ENCODE measurements at places on chromosomes 16 and 17.

DNA sequence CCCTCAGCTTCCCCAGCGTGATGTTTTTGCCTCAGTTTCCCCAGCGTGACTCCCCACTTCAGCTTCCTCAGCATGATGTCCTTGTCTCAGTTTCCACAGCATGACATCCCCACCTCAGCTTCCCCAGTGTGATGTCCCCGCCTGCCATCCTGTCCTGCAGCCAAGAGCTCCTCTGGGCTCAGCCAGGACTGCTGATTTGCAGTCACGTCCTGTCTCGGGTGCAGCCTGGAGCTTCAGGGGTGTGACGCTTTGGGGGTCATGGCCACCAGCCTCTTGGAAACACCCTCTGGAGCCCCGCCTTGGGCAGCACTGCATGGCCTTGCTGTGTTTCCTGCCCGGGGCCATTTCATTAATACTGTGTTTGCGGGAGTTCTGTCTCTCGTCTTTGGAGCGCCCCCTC is 16.5 kb upstream of the NUDT16L1 start:
- no peak for DNase-seq

GRCh38 chr17:14581186-14581830 is 280.4 kb downstream of the HS3ST3B1 start:
- DNase-seq = no peak

DNA sequence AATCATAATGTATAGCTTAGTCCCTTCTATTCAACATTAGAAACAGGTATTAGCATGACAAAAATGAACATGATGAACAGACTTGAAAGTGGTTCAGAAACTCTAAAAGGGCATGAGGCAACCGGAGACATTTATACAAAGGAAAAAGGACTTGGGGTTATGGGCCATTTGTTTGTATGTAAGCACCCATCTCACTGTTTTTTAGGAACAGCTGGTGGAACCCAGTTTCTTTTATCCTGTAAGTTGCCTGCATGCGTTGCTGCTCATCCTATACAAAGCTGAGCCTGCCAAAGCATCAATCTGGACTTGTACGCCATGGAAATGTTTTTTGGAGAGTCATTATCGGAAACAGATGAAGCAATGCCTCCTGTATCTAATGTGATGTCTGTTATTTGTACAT is 72.3 kb upstream of the NACA2 start:
- no peak for DNase-seq

DNA sequence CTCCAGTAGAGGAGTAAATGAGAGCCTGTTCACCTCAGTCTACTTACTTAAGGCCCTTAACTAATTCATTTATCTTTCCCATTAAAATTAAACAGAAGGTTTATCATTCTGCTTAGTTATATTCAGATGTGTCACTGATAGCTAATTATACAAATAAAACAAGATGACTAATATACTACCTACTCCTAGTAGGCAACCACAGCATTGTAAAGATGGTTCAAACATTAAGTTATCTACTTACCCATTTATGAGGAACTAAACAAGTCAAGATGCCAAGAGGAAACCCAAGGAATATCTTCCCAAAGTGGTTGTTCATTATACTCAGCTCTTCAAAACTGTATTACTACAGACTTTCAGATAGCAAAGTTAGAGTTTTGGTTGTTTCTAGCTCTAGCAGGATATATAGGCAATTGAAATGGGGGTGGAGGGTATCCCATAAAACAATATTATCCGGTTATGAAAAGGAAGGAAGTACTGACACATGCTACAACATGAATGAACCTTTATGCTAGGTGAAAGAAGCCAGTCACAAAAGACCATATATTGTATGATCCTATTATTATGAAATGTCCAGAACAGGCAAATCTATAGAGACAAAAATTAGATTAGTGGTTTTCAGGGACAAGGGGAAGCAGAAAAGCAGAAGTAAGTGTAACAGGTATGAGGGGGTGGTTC is 56.5 kb downstream of the SPAG9 start:
- no peak for DNase-seq

- DNase-seq = no peak
Observed at GRCh38 chr17:16814439-16814838, 124.4 kb downstream of the CCDC144A start.

GRCh38 chr16:84957192-84957591 is 54.1 kb downstream of the ZDHHC7 start:
- no peak for DNase-seq
